ENCODE measurements at places on chromosomes 5 and 9.

GRCh38 chr9:97958812-97959511, 21.0 kb upstream of the HEMGN start:
- peak; percentile 72 for DNase-seq

DNA sequence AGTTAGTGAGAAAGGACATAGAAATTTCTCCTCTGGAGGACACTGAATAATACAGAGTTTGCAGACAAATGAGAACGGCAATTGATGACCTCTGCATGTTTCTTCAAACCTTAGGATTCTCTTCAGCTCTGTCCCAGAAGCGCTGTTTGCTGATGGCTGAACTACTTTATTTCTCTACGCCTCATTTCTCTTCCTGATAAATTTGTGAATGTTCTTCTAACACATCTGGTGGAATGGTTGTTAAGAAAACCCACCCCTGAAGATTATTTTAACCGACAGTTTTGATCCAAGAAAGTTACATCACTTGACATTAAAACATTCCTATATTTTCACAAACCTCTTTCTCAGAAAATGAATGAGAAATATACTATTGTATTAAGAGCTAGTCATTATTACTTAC, 1150.6 kb downstream of the DTWD2 start:
- no peak for DNase-seq

GRCh38 chr9:133632806-133633680, 3.1 kb upstream of the DBH start:
- DNase-seq = no peak

DNA sequence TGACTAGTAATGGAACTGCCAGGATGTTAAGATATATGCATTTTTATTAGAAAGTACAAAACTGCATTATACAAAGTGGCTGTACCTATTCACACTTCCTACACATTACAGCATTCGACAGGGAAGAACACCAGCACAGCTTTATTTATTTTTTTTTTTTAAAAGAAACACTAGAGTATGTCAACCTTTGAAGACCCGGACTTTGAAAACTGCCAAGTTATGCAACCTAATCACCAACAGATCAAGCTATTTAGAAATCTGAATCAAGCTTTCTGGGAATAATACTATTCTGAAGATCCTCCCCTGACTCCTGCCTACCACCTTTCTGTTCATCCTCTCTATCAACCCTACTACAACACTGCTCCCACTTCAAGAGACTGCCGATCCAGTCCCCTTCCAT, 4.5 kb downstream of the GEMIN5 start:
- no peak for DNase-seq

DNA sequence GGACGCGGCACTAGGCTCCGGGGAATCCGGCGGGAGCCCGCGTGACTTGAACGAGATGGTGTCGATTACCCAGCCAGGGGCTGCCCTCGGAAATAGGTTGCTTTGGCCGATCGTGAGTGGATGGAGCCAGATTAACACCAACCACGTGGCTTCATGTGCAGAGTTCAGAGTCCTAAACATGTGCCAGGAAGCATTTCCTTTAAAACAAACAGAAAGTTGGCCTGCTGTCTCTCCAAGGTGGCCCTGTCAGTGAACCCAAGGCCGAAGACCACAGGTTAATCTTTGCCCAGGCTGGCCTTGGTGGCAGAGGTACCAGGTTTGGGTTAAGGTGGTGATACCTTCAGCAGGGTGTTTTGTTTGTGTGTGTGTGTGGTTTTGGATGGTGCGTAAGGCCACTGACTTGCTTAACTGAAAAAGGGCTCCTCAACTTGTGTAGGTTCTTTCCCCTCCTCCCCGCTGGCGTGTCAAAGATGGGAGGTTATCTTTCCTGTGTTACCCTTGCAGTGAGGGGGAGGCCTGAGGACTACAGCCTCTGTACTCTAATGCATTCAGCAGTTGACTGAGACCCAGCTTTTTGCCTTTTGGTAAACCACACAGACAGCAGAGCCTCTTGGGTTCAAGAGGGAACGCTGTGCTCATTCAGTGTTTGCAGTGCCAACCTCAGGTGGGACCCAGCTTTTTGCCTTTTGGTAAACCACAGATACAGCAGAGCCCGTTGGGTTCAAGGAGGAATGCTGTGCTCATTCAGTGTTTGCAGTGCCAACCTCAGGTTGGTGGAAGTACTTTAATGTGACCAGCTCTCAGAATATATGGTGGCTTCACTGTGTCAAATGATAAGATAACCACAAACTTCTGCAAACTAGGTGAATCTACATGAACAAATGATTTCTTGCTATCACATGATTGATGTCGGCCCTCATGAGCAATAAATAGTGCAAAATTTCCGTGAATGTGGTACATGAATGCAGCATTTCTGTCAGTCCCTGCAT, 1.4 kb downstream of the IQGAP2 start:
- DNase-seq = peak; percentile 6

DNA sequence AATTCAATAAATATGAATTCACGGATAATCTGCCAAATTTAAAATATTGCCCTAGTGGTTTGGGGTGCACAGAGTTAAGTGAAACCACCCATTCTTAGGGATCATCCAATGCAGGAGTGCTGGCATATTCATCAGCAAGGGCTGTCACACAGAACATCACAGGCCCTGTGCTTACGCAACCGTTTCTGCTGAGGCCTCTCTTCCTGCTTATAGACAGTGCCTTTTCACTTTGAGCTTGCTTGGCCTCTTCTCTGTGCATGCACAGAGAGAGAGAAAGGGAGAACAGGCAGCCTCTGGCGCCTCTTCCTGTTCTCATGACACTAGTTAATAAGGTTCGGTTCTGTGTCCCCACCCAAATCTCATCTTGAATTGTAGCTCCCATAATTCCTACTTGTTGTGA, 366.3 kb downstream of the ICE1 start:
- DNase-seq = no peak

- no peak for DNase-seq
Observed at GRCh38 chr5:168992016-168992415, 308.9 kb downstream of the SLIT3 start.

All from Daoy (cell line).